Mucosa of gallbladder (tissue), 1 donor: ENCODE measurements at places on chromosomes 11 and 22. TPM values are rescaled to one million over a fixed set of nuclear protein-coding genes. Genes with fewer than 3 reads are reported as not detected.

DNA sequence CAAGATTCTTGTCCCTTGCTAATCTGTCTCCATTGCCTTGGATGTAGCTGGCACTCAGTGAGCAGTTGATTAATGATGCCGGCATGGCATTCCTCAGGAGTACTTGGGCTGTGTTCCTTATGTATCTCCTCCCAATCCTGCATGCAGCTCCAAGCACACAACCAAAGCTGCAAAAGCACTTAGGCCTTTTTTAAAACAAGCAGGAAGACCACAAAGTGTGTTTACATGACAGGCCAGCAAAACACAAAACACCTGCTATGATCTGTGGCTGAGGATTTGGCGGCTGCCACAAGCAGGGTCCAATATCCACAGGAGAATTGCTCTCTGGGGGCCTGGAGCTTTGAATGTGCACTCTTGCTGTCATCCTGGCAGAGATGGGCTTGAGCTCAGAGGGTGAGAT lies 8.9 kb downstream of the ABTB2 start:
- no peak for DNase-seq

GRCh38 chr11:74672956-74673692 lies 58.1 kb downstream of the CHRDL2 start:
- peak; percentile 57 for DNase-seq

DNA sequence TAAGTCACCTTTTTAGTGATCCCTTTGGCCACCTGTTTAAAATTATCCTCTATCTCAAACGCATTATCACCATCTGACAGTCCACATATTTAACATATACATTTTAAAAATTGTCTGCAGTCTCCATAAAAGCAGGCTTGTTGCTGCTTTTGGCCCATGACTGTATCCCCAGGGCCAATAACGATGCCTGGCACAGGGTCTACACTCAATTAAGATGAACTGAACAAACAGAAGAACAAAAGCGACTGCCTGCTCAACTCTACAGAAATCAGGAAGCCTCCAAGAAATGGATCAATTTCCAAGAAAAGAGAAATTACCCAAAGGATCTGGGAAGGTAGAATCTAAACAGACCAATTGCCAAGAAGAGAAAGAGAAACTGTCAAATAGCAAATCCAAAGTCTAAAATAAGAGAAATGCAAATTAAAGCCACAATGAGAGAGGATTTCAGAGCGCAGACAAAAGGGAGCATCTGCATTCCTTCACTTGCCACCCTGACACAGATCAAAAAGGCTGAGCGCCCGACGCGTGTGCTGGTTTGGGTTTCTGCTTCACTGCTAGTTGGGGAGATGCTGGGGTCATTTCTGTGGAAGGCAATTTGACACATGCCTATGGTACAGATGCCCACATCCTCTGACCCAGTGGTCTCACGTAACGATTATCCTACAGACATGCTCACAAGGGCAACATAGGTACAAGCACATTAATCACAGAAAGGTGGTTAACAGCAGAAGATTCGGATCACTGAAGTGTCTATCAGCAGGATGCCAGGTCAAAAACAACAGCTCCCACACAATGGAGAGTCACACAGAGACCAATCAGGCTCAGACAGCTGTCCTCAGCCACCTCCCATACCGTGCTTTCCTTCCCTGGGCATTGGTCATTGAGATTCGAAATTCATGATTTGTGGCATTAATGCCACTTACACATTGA lies 55.9 kb downstream of the SHISAL1 start:
- no peak for DNase-seq

The MRGPRF gene
- 43.8 TPM for total RNA-seq
